ENCODE measurements at places on chromosomes 11 and 22. TPM values are rescaled to one million over a fixed set of nuclear protein-coding genes. Genes with fewer than 3 reads are reported as not detected.

SYT7 gene
- 32.8 TPM for total RNA-seq

- peak; percentile 47 for DNase-seq
Measured at GRCh38 chr11:62770778-62771143, 435 bp upstream of the TAF6L start.

SLC17A6 gene
- not detected for total RNA-seq

CTSD gene
- 328 TPM for total RNA-seq

DNA sequence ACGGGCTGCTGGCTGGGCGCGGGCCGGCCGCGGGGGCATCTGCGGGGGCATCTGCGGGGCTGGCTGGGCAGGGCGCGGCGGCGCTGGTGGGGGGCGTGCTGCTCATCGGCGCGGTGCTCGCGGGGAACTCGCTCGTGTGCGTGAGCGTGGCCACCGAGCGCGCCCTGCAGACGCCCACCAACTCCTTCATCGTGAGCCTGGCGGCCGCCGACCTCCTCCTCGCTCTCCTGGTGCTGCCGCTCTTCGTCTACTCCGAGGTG is 194 bp downstream of the DRD4 start:
- DNase-seq, result no peak

HTATIP2 gene
- 87.9 TPM for total RNA-seq

- no peak for DNase-seq
Measured at GRCh38 chr22:47307822-47308221, 545.4 kb downstream of the TBC1D22A start.

MS4A3 gene
- total RNA-seq, result not detected

Measured in Caco-2 (cell line).